Fibroblast of upper back skin (primary cell): ENCODE measurements at places on chromosomes 2 and 18.
A peak's percentile ranks its signal among the peaks of the same experiment; 100 is the strongest.

DNA sequence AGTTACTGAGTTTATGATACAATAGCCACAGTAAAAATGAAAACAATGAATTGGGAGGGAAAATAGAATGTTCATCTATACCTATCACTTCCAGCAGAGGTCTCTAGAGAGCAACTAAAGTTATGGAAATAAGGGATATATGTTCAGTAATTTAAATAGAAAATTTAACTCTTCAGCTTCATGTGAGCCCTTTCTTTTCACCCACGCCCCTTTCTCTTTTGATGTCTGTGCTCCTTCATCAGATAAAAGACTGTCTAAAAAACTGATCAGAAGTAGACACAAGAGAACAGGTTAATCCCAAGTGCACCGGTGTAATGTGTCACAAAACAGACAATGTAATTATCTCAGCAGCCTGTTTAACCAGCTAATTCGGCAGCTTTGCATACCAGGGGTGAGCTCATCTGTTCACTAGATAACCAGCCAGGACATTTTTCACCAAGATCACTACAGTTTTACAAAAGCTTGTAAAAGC, 238.5 kb upstream of the ERBB4 start:
- peak; percentile 39 for DNase-seq

DNA sequence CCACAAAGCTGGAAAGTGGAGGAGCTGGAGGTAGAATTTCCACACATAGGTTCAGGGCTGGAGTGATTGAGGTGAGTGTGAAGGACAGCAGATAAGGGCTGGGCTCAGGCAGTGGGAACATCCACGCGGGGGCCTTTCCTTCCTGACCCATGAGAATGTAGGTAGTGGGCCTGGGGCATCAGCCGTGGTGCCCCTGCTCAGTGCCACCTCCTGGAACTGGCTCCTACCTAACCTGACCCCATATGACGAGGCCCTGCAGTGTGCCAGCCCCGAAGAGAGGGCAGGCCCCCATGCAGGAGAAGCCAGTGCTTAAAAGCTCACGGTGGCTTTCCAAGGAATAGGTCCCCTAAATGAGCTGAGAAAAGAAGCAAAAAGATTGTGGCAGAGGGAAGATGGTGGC, 66.2 kb downstream of the HS6ST1 start:
- DNase-seq: no peak

DNA sequence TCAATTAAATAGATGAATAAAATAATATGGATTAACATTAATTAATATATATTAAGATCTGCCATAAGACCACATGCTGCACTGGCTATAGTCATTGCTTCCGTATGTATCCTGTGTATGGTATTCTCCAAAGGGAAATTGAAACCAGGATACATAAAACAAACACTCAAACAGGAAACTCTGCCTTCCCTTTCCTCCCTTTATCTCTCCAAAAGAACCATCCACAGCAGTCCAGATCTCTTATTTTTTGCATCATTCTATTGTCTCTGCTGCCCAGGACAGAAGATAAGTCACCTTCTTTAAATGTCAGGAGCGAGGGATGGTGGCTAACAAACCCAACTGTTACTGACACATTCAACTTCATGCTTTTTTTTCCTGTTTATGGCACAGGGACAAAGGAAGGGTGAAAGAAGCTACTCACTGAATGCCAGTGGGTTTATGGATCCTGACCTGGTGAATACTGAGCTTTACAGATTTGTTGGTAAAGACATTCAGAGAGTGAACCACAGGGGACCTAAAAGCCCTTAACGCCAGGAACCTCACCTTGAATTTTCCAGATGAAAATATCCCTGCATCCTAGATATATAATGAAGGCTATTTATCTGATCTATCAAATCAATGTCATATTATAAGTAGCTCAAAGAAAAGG, 67.5 kb downstream of the CSRNP3 start:
- DNase-seq: no peak

- no peak for DNase-seq
These were observed 14.2 kb upstream of the TUBB6 start for GRCh38 chr18:12293831-12294230.

GRCh38 chr2:47686018-47686417, 96.9 kb upstream of the MSH6 start:
- DNase-seq: no peak

DNA sequence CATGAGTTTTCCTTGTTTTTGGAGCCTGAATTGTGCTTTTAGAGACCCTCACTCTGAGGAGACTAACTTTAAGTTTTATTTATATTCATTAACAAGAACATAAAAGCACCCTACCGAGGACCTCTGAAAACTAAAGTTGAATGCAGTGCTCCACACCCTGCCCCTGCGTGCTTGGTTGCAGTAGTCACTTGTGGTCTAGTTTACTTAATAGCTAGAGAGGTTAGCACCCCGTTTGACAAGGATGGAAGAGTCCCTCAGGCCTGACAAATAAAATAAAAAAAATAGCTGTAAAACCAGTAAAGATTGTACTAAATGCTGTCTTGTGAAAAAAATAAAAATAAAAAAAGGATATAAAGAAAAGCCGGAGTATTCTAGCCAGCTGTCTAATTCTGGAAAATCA, 395.2 kb downstream of the MTX2 start:
- DNase-seq: no peak

DNA sequence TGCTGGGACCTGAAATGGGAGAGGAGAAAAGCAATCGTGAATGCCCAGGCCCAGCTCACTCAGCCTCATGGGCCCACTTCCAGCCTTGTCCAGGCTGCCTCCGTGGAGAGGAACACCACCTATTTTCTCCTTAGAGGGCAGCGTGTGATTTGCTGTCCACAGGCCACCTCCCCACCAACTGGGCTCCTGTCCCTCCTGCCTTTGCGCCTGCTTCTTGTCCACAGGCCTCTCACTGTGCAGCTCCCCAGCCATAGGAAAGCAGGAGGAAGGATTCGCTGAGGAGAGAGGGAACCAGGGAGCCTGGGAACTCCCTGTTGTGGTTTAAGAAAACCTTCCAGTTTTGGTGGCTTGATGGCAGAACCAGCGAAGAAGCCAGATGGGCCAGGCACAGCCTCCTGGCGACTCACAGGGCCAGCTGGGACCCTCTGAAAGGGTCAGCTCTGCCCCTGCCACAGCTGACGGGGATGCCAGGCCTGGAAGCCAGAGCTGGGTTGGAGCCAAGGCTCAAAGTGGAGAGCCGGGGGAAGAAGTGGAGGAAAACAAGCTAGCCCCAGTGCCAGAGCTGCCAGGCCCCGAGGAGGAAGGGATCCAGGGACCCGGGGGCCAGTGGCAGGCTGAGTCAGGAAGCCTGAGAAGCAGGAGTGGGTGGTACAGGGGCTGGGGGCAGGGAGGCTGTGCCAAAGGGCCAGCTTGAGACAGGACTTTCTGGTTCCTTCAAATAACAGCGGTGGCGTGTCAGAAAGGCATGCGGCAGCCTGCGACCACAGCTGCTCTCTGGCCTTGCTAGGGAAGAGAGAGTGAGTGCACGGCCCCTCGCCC, 9.9 kb downstream of the TMBIM1 start:
- DNase-seq: no peak

GRCh38 chr2:233413559-233414272, 59.4 kb downstream of the DGKD start:
- peak; percentile 29 for DNase-seq

GRCh38 chr2:230586328-230586982, 126.2 kb upstream of the CAB39 start:
- peak; percentile 3 for DNase-seq

DNA sequence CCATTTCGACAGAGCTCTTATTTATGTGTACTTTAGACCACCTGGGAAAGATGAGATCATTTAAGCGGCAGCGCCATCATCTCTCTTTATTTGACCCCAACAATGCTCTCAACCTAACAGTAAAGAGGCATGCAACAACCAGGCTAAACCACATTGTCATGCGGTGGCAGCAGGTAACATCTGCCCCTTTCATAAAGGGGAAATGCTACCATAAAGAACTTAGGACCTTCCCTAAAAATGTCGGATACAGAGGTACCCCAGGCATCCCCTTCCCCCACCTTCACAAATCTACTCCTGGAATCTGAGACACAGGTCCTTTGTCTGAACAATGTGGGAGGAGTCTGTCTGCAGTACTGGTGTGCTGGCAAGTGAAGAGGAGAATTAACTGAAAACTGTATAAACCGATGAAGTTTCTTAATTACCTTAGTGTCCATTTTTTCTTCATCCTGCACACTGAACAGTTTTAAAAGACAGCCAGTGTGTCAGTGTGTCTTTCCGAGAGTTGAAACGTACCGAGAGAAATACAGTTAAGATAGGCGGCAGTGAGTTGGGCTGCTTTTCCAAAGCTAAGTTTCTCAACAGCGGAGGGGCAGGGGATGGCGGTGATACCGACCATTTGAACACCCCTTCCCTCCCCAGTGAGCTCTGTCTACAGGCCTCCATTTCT, 1.9 kb downstream of the MEX3C start:
- peak; percentile 56 for DNase-seq

DNA sequence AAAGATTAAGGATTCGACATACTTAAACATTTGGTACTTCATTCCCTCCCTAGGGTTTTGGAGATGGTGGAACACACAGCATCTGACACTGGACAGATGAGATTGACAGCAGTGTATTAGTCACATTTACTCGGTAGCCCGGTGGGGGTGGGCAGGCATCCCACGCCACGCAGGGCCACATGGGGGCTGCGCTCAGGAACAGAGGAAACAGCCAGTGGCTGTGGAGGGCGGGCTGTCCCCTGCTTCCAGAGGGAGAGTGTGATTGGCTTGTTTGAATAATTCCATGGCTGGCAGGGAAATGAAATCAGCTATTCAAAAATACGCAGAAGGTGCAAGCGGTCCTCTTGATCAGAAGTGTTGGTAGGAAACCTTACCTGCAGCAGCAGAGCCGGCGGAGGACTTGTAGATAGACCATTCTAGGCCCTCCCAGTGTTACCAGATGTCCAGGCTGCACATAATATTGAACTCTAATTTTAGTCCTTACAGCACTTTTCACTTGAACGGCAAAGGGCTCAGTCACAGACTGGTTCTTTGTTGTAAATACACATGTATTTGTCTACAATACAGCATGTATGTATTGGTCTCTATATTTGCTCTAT, 18.5 kb upstream of the SP140L start:
- no peak for DNase-seq

DNA sequence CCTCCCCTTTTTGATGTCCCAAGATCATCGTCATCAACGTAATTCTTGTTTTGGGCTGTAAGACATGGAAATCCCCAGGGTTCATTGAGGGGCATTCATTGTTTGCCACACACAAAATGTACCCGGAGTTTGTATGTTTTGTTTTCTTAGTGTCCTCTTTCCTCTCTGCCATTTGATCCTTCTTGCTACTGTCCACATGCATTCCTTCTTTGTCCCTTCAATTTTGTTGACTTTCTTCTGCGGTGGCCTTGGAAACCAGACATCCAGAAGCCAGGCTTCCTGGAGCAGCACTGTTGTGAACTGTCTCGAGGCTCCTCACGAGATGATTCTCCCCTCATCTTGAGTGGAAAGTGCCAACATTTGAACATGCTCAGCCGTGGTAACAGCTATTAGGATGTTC, 24.8 kb downstream of the IGFBP2 start:
- DNase-seq: no peak

- no peak for DNase-seq
These were observed 121.6 kb downstream of the EML6 start for GRCh38 chr2:54845094-54845493.

DNA sequence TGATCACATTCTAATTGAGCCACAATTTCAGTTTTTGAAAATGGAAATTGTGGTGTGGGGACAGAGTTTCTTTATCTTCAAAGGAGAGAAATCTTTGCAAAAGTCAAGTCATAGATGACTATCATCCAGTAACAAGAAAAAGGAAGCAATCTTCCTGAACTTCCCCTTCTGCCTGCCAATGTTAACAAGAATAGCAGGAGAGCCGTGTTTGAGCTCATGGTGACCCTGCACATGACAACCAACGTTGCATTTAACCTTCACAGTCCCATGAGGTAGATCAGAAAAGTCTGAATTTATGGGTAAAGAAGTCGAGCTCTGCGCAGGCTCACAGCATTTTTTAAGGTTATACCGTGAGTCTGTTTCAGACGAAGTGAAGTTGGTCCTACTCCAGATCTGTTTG, 454.9 kb downstream of the LPIN1 start:
- no peak for DNase-seq

- no peak for DNase-seq
These were observed 65.0 kb downstream of the SCG2 start for GRCh38 chr2:223537115-223537514.

DNA sequence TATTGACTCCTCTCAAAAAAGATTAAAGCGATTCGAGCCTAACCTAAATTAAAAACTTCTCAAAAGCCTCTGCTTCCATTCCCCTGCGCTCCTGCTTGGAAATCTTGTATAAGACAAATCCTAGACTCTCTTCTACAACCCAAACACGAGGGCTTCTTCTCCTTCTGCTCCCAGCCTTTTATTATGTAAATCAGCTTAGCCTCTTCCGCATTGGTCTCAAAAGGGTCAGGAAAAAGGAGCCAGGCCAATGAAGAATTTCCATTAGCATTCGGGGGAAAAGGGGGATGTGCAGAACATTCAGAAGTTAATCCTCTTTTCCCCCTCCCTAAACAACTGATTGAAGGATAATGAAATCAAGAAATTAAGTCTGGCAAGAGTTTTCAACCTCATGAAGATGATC, 107.9 kb downstream of the FAM124B start:
- DNase-seq: no peak

DNA sequence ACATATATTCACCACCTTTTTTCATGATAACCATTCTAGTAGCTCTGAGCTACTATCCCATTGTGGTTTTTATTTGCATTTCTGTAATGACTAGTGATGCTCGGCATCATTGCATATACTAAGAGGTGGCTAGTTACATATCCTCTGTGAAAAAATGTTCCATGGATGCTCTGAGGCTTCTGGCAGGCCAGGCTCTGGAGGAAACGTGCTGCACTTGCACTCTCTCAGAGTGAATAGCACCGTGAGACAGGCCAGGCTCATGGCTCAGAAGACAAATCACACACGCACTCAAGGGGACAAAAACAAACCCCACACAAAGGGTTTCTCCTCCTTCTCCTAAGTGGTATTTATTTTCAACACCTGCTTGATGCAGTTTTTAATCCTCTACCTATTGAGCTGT, 1085.3 kb upstream of the CNTNAP5 start:
- DNase-seq: no peak

GRCh38 chr2:32248299-32248698, 16.4 kb downstream of the NLRC4 start:
- DNase-seq: no peak

GRCh38 chr2:163553601-163554000, 182.2 kb downstream of the FIGN start:
- DNase-seq: peak; percentile 76
